ENCODE measurements at places on chromosomes 4 and X. TPM values are rescaled to one million over a fixed set of nuclear protein-coding genes. Genes with fewer than 3 reads are reported as not detected.
A peak's percentile ranks its signal among the peaks of the same experiment; 100 is the strongest.

Gene TMPRSS11B
- polyA plus RNA-seq = 80.3 TPM

Gene CXCL13
- polyA plus RNA-seq = 80.6 TPM

Gene NPNT
- polyA plus RNA-seq = 4.7 TPM

Gene GAGE2A
- polyA plus RNA-seq = not detected

Gene INPP4B
- polyA plus RNA-seq = 2.6 TPM

Gene SSX4
- not detected for polyA plus RNA-seq

Gene CYSLTR1
- 2.7 TPM for polyA plus RNA-seq

Gene GRIA2
- not detected for polyA plus RNA-seq

- DNase-seq = no peak
- H3K27me3 ChIP-seq = no peaks in the 10 kb centered on the region
- H3K27ac ChIP-seq = no peak overlapping the region
- H3K4me3 ChIP-seq = no peak overlapping the region
- no peaks in the 10 kb centered on the region for H3K4me1 ChIP-seq
Measured at GRCh38 chr4:4789462-4789861, 70.0 kb upstream of the MSX1 start.

DNA sequence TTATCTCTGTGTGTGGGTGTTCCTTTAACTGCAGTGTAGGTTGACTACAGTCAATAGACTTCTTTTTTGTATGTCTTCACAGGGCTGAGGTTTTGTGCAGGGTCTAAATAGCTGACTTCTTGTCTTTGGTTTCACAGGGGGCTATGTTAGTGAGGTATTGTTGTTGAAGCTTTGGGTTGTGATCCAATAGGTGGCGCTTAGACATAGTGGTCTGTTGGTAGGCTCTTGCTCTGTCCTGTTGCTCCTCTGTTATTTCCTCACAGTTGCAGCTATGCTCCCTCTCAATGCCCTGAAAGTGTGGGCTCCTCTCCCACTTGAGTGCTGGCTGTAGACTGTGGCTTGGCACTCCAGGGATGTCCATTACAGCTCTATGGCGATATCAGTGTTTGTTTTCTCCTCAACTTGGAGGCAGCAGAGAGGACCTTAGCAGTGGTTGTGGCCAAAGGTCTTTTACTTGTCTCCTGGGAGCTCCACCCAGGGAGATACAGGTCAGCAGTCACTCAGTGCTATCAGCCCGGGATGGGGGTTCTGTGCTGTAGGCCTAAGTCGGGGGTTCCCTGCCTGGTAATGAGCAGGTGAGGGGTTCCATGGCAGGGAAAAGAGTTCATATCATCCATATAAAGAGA is 14.0 kb downstream of the POF1B start:
- H3K27me3 ChIP-seq = no peaks in the 10 kb centered on the region
- no peaks in the 10 kb centered on the region for H3K36me3 ChIP-seq
- DNase-seq = no peak
- no peaks in the 10 kb centered on the region for H3K4me1 ChIP-seq

GRCh38 chr4:143581331-143581946 is 67.9 kb downstream of the SMARCA5 start:
- no peaks in the 10 kb centered on the region for H3K36me3 ChIP-seq
- H3K4me1 ChIP-seq = no peaks in the 10 kb centered on the region
- no peak overlapping the region for H3K4me3 ChIP-seq
- no peak overlapping the region for H3K27ac ChIP-seq
- DNase-seq = no peak

- no peak for DNase-seq
- no peaks in the 10 kb centered on the region for H3K4me1 ChIP-seq
- no peak overlapping the region for H3K4me3 ChIP-seq
- H3K27ac ChIP-seq = no peak overlapping the region
- H3K27me3 ChIP-seq = no peaks in the 10 kb centered on the region
Measured at GRCh38 chr4:11774346-11774745, 345.7 kb upstream of the HS3ST1 start.

DNA sequence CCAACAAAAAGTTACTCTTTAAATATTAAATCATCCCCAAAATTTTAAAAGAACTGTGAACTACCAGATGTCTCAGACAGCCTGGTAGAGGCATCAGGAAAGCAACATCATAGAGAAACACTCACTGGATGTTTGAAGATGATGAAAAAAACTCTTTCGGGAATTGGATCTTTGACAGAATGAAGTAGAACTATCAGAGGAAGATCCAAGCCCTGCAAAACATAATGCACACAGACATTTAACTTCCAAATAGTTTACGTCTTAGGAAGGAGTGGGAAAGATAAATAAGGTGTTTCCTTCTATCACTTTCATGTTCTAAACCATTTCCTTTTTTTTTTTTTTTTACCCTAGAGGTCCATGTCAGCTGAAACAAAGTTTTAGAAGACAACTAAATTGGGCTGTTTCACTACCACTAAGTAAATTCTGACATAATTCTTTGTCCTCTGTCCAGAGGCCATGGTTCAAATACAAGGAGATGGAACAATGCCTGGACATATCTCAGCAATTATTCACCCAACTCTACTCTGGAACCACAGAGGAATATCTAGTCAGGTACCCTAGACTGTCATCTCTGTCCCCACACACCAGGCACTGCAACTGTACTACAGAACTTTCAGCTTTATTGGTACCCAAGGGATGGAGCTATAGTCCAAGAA is 217.7 kb upstream of the INTU start:
- H3K4me1 ChIP-seq = peaks cover 6% of the 10 kb centered on the region
- no peak overlapping the region for H3K27ac ChIP-seq
- H3K4me3 ChIP-seq = no peak overlapping the region
- no peaks in the 10 kb centered on the region for H3K36me3 ChIP-seq
- no peak for DNase-seq

- H3K4me1 ChIP-seq = peaks cover 30% of the 10 kb centered on the region
- no peak overlapping the region for H3K27ac ChIP-seq
- no peak overlapping the region for H3K4me3 ChIP-seq
- no peak for DNase-seq
Measured at GRCh38 chr4:145480257-145480656, 1.4 kb upstream of the SMAD1 start.

- no peaks in the 10 kb centered on the region for H3K4me1 ChIP-seq
- DNase-seq = peak; percentile 2
- H3K27me3 ChIP-seq = no peaks in the 10 kb centered on the region
- no peak overlapping the region for H3K4me3 ChIP-seq
- H3K36me3 ChIP-seq = no peaks in the 10 kb centered on the region
Measured at GRCh38 chrX:31706466-31706865, 634.6 kb upstream of the FTHL17 start.

DNA sequence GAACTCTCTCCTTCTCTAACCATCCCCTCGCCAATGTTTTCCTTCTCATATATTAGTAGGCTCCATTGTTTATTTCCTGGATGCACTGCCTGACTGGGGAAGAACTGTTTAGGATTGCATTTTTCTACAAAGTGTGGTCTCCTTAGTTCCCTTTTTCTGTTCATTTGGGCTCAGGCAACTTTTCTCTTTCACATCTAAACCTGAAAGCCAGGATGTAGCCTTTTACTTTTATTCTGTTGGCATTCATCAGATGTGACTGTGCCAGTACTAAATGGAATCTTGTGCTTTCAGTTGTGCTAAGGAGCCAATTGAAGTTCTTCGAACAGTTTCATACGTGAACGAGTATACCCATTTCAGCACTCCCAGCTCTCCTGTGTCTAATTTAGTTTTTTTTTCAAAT is 59.8 kb downstream of the DDIT4L start:
- DNase-seq = no peak
- no peaks in the 10 kb centered on the region for H3K36me3 ChIP-seq
- no peak overlapping the region for H3K27ac ChIP-seq
- H3K4me3 ChIP-seq = no peak overlapping the region

DNA sequence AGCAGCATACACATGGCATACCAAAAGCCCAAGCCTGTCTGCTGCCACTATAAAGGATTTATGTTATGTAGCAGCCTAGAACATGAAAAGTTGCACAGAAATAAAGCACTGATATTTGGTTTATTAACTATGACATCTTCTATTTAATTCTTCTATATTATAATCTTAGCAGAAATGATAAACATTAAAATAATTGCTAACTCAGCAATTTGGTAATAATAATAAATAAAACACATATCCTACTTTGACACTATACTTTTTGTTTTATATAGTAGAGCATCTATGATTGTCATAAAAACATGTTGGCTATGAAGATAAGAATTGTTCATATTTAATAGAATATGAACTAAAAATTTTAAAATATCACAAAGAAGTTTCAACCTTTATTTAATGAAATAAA is 1733.3 kb upstream of the IGFBP7 start:
- DNase-seq = no peak
- H3K27ac ChIP-seq = no peak overlapping the region
- no peaks in the 10 kb centered on the region for H3K36me3 ChIP-seq
- no peak overlapping the region for H3K4me3 ChIP-seq
- H3K27me3 ChIP-seq = no peaks in the 10 kb centered on the region
- no peaks in the 10 kb centered on the region for H3K4me1 ChIP-seq

GRCh38 chrX:79082899-79083298 is 61.6 kb upstream of the GPR174 start:
- no peaks in the 10 kb centered on the region for H3K27me3 ChIP-seq
- H3K4me1 ChIP-seq = no peaks in the 10 kb centered on the region
- no peak overlapping the region for H3K27ac ChIP-seq
- DNase-seq = no peak

GRCh38 chr4:20075248-20075871 is 176.3 kb upstream of the SLIT2 start:
- no peaks in the 10 kb centered on the region for H3K36me3 ChIP-seq
- no peak for DNase-seq
- no peaks in the 10 kb centered on the region for H3K4me1 ChIP-seq
- no peaks in the 10 kb centered on the region for H3K27me3 ChIP-seq
- no peak overlapping the region for H3K4me3 ChIP-seq

DNA sequence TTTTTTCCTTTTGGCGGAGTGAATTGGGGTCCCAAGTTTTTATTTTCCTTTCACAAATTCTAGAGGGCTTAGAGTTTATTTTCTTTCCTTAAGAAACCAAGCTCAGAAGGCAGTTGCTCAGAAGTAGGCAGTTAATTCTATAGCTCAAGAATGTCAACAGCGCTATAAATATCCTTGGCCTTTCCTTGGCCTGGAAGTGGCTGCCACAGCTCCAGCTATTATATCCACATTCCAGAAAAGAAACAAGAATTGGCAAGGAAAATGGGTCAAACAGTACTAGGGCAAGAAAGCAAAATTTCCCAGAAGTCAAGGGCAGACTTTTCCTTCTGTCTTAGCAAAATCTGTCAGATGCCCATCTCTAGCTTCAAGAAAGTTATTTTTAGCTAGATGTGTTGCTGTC is 31.0 kb downstream of the SLC10A6 start:
- no peak overlapping the region for H3K27ac ChIP-seq
- no peaks in the 10 kb centered on the region for H3K36me3 ChIP-seq
- no peaks in the 10 kb centered on the region for H3K27me3 ChIP-seq
- no peak for DNase-seq
- H3K4me1 ChIP-seq = peaks cover 7% of the 10 kb centered on the region

DNA sequence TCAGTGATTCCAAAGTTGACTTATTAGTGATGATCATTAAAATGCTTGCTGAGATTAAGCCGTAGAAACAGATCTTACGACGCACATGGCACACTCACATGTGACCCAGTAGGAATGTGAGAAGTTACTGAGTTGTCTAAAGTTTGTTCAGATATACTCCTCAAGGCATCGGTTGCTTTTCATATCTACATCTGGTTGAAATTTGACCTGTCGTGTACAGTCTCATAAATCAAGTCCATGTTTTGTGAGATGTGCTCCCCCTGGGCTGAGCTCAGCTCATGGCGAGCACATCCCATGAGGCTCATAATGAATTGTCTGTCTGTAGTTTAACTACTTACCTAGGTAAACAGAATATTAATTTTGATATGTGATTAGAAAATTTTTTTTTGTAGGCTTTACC is 67.0 kb downstream of the TNIP2 start:
- H3K27me3 ChIP-seq = no peaks in the 10 kb centered on the region
- DNase-seq = no peak
- H3K4me3 ChIP-seq = no peak overlapping the region
- H3K4me1 ChIP-seq = no peaks in the 10 kb centered on the region
- H3K36me3 ChIP-seq = peaks cover 100% of the 10 kb centered on the region
- H3K27ac ChIP-seq = no peak overlapping the region

DNA sequence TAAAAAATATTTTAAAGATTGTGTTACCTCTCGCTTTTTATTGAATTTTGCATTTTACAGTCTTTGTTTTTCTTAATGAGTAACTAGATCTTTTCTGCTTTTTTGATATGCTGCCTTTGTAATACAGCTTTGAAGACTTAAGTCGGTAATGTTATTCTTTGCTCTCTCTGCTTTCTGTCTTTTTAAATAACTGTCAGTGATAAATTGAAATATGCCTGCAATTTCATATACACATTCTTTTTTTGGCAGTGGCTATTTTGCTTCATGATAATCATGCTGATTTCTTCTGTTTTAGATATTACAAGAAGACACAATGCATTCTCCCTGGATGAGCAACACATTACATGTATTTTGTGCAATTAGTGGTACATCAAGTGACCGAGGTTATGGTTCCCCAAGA is 42.0 kb upstream of the IL13RA1 start:
- H3K4me1 ChIP-seq = no peaks in the 10 kb centered on the region
- no peak overlapping the region for H3K4me3 ChIP-seq
- H3K36me3 ChIP-seq = peaks cover 7% of the 10 kb centered on the region
- no peaks in the 10 kb centered on the region for H3K27me3 ChIP-seq
- no peak overlapping the region for H3K27ac ChIP-seq

GRCh38 chr4:151437505-151437904 is 28.5 kb downstream of the FHIP1A start:
- H3K4me1 ChIP-seq = peaks cover 6% of the 10 kb centered on the region
- no peak overlapping the region for H3K27ac ChIP-seq
- no peak for DNase-seq
- no peaks in the 10 kb centered on the region for H3K36me3 ChIP-seq

DNA sequence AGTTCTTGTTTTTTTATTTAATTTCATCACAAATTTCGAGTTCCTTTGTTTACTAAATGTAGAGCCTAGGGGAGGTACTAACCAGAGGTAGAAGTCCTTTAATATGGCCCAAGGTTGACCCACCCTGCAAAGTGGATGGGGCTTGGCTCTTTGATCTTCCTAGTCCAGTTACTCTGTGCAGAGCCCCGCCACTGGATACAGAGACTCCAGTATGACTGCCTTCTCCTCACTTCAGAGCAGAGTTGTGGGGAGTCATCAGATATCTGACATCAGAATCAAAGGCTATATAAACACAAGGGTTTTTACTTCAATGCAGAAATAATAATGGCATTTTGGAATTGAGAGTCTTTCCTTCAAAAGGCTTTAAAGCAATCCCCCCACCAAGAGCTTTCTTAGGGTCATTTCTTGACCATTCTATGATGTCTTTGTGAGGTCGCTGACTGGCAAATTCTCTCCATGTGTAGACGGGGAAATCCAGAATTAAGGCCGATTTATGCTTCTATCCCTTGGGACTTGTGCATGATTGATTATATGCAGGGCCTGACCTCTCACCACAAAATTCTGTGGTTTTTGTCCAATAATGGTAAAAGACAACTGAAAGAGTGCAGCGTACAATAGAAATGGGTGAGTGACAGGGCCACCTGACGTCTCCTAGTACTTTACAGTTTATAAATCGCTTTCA is 88.3 kb upstream of the CITED1 start:
- H3K27ac ChIP-seq = no peak overlapping the region
- no peaks in the 10 kb centered on the region for H3K27me3 ChIP-seq
- H3K36me3 ChIP-seq = no peaks in the 10 kb centered on the region
- peaks cover 9% of the 10 kb centered on the region for H3K4me1 ChIP-seq
- no peak overlapping the region for H3K4me3 ChIP-seq
